ENCODE measurements at places on chromosomes 2 and 18.

- DNase-seq, result no peak
Observed at GRCh38 chr2:73697606-73698005, 39.5 kb downstream of the TPRKB start.

DNA sequence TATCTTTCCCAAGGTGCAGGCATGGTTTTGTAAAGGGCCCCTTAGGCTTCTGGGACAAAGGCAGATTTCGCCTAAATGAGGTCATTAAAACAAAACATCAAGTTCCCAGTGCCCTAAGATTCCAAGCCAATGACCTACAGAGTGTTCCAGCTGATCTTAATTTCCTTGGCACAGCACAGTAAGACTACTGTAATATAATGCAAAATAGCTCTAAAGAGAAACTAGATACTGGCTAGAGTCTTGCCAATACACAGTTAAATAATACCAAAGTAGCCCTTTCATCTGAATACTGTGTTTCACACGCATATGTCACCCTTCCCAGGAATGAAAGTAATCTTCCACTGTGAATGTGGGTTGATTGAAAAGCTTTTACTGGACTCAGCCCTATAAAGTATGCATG is 14.7 kb downstream of the GRB14 start:
- no peak for DNase-seq

- no peak for DNase-seq
Observed at GRCh38 chr18:48612917-48613316, 74.1 kb downstream of the CTIF start.

- DNase-seq, result no peak
Observed at GRCh38 chr2:122261911-122262310, 506.5 kb downstream of the TSN start.

- DNase-seq, result no peak
Observed at GRCh38 chr18:23585897-23586248, 433 bp downstream of the NPC1 start.

- no peak for DNase-seq
Observed at GRCh38 chr2:3785220-3785889, 82.0 kb downstream of the DCDC2C start.

- DNase-seq, result no peak
Observed at GRCh38 chr2:134080386-134081089, 173.3 kb upstream of the MGAT5 start.

DNA sequence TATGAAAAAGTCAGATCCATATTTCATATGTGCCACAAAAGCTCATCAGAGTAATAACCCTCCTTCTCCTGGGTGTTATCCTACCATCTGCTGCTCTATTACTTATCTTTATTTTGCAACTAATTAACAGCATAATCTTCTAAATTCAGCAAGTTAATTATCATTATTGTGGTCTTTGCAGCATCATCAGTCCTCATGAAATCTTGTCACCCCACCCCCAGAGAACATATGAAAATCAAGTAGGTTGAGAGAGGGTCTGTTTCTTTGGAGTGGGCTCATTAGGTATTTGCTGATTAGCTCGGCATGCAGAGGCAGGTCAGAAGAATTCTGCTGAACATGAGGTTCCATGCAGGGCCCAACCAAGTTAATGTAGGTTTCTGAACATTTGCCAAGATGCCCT is 64.8 kb downstream of the ATF2 start:
- no peak for DNase-seq

DNA sequence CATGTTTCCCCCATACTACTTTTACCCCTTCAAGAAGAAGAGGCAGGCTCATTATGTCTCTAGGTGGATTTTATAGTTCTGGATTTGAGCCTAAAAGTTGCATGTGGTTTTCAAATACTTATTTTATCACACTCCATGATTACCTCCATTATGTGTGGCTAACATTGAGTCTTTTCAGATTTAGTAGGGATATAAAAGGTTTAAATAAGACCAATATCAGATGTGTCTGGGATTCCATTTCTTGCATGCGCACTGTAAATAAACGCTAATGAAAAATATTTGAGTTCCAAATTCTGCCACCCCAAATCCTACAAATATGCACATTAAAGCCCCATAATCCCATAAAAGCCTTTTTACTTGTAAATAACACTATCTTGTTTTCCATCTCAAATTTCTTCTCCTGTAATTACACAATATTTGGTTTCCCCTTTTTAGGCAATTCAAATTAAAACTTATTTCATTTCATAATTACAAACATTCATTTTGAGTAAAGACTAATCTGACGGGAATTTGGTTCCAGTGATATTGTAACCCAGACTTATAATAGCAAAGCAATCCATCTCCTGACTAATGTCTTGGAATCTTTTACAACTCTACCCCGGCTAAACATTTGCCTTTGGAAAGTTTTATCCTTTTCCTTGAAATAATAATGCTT is 600.0 kb downstream of the SLC4A3 start:
- no peak for DNase-seq

GRCh38 chr2:201572846-201573508 is 70.3 kb downstream of the TMEM237 start:
- no peak for DNase-seq

DNA sequence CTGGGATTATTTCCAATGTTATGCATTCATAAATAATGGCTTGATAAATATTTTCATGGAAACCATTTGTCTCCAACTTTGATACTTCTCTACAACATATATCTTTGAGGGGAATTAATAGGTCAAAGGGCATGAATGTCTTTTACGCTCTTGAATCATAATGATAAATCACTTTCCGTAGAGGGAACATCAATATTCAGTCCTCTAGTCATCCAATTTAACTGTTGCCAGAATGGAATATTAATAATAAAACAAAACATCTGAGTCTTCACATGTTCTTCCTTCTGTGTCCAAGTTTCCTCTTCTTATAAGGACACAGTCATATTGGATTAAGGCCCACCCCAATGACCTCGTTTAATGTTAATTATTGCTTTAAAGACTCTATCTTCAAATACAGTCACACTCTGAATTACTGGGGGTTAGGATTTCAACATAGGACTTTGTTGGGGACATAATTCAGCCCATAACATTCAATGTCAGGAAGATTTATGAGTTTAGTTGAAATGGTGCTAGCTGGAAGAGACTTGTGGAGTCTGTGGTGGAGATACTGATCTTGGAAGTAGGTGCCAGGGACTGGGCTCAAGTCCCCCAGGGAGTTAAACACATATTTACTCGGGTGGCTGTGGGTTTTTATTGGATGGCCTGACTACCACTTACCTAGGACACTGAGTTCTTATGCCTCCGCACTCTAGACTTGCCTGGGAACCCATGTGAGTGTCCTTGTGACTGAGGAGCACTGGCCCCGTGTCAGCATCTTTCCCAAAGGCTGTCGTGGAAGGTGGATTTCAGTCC is 85.0 kb upstream of the SEC11C start:
- DNase-seq, result no peak

GRCh38 chr2:161400076-161400475 is 16.0 kb upstream of the TBR1 start:
- no peak for DNase-seq

DNA sequence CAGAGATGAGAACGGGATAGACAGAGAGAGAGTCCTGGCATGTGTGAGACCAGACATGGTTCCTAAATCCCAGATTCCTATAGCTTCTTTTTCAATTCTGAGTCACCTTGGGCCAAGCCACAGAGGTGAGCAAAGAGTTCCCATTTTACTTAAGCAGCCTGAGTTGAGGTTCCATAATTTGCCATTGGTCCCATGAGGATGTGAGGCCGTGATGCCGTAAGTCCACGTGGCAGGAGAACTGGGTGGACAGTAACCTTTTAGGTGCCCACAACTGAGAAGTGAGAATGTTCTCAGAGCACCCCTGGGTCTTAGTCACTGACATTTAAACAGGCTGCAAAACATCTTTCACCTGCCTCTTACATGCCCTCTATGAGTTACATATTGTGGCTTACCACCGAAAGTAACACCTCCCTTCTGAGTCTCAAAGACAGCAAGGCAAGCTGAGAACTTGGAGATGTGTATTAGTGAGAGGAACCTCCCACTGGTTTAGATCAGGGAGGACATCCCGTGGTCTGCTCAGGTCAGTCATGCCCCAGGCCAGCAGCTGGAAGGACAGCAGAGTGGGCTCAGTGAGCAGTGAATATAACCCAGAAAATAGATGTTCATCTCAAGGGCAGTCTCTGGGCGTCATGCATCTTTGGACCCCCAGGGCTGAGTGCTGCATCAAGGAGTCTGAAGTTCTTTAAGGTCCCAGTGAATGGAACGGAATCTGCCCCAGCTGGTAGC is 127.9 kb upstream of the LGALSL start:
- DNase-seq, result no peak

DNA sequence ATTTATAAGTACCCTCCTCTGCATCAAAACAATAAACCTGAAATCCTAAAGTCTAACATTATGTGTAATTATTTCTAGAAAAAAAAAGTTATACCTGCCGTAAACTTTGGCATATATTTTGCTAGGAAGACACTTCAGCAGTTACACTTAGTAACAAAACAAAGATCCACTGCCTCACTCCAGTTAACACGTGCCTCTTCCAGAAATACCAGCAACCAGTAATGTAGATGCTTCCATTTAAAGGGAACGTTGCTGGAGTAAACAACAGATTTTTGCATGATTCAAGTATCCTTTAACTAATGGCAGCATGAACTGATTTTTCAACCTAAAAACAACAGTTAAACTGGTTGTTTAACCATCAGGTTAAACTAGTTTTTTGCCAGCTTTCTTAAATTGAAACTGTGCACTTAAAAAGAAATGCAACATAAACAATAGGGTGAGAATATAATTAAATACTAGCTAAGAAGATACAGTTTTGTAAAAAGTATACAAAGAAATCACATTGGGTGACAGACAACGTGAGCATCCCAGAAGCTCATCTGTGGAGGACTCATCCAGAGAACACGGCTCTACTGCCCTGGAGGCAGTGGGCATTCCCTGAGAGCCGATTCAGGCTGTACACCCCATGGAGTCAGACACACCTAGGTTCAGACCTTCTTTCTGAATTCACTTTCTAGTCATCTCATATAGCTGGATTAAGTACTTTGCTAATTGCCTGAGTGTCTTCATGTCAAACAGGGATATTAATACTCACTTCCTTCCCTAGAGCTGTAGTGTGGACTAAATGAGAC is 22.3 kb downstream of the MGAT4A start:
- no peak for DNase-seq

GRCh38 chr2:230234122-230234722 is 8.7 kb downstream of the SP140 start:
- no peak for DNase-seq

GRCh38 chr2:193837111-193837738 is 1642.5 kb upstream of the TMEFF2 start:
- DNase-seq, result no peak

DNA sequence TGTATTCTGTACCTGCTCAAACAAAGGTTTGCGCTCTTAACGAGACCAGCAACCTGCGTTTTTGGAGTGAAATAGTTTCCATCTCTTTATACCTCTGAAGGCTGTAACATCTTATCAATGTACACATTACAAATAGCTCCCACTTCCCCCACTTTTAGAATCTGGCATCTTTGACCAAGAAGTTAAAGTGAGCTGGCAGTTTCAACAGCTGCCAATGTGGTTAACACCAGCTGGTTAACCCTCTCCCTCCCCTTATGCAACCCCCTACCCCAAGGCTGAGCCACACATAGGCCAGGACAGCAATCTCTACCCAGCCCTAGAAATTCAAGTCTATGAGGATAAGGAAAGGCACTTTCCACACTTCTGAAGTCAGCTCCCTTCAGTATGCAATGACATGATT is 2.2 kb upstream of the SERTAD2 start:
- no peak for DNase-seq

DNA sequence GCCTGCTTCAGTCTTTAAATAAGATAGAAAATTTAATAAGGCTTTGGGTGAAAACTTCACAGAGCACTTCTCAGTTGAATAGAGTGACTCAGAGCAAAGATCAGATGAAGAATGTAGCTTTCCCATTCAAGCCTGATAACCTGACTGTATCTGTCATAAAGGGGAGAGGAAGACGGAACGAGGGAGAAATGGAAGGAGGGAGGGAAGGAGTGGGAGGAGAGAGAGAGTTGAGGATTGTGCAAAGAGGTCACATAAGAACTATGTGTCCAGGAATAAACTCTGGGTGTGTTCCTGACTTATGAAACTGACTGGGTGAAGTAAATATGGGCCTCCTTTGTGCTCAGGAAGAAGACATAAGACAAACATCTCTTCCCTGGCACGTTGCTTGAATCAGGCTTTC is 385.5 kb downstream of the LPIN1 start:
- DNase-seq, result no peak

DNA sequence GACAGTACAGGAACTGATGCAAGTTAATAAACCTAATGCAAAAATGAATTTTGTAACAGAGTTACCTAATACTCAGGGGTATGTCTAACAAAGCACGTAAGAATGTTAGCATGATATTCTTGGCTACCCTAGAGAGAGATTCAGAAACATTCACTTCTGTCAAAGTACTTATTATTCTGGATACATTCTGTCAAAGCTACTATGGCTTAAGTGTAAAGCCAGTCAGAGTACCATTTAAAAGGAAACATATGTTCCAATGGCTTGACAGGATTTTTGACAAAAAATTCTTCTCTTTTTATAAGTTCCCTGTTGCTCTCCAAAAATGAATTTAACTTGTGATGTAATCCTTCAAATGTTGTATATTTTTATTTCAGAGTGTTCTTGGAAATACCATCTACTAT is 85.5 kb downstream of the PIGN start:
- DNase-seq, result no peak

GRCh38 chr2:28393114-28393836 is 617 bp downstream of the FOSL2 start:
- DNase-seq, result no peak

DNA sequence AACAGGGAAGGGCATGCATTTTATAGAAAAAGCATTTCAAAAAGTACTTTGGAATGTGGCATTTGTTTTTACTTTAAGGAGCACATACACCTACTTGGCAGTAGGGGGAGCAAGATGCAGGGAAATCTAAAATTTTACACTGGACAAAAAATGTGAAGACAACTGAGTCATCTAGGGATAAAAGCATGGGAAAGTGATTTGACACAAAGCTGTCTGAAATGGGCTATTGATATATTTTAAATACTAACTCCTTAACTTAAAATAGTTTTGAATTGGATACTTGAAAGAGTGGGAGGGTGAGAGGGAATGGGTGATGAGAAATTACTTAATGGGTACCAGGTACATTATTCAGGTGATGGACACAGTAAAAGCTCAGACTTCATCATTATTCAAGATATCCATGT is 15.8 kb downstream of the TMEM200C start:
- DNase-seq, result no peak
